ENCODE measurements at places on chromosomes 7 and 10. TPM values are rescaled to one million over a fixed set of nuclear protein-coding genes. Genes with fewer than 3 reads are reported as not detected.

MBLAC1 gene
- total RNA-seq, result 1.9 TPM

ZNF394 gene
- 61.5 TPM for total RNA-seq

GRCh38 chr7:946256-946996 lies 8.1 kb downstream of the ADAP1 start:
- DNase-seq, result no peak

- DNase-seq, result no peak
These were observed 77.5 kb upstream of the HABP2 start for GRCh38 chr10:113475381-113475807.

- DNase-seq, result no peak
These were observed 3.4 kb downstream of the EVX1 start for GRCh38 chr7:27245798-27246691.

- no peak for DNase-seq
These were observed 5.7 kb upstream of the PON2 start for GRCh38 chr7:95440394-95441038.

All from activated B cell treated with CpG ODN at 0.5 μM for 24 hours (primary cell).